ENCODE measurements at places on chromosomes 1 and 21.

DNA sequence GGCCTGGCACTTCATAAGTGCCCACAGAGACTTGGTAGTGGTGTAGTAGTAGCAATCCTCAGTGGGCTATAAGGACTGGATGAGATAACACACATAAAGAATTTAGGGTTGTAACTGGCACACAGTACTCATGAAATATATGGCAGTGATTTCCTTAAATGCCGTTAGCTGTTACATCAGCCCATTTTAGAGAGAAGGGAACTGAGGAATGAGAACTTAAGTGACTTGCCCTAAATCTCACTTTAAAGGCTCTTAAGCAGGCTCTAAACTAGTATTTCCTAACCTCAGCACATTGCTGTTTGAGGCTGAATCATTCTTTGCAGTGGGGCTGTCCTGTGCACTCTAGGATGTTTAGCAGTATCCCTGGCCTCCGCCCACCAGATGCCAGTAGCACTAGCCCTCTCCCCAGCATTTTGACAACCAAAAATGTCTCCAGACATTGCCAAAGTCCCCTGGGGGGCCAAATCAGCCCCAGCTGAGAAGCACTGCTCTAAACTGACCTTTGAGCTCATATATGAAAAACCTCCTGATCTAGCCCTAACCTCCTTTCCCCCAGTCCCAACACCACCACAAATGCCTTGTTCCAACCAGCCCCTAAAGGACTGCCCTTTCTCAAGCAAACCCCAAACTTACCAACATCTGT is 11.6 kb downstream of the CAMK2N1 start:
- DNase-seq = no peak

- no peak for DNase-seq
These were observed 384.4 kb downstream of the ADGRL2 start for GRCh38 chr1:82185084-82185483.

DNA sequence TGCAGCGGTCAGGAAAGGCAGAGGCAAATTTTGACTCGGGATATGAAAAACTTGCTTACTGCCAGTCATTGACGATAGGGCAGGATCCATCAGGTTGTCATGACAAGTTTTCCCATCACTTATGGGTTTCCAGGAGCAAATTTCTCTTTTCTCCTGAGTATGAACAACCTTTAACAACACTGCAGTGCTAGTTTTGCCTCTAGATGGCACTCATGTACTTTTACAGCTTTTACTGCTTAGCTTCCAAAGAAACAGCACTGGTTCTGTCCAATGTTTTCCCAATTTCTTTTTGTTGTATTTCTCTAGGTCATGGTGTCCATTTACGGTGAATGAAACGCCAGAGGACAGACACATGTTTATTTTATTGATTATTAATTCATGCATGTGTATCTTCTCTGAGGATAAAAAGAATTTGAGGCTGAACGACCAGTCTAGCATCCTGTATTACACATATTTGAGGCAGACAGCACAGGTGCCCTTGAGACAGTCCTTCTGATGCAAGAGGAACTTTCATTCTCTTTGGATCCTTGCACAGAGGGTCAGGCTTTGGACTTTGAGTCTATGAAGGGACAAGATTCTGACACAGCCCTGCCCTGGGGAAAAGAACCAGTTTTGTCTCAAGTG is 112.3 kb upstream of the TRABD2B start:
- DNase-seq = peak; percentile 43

DNA sequence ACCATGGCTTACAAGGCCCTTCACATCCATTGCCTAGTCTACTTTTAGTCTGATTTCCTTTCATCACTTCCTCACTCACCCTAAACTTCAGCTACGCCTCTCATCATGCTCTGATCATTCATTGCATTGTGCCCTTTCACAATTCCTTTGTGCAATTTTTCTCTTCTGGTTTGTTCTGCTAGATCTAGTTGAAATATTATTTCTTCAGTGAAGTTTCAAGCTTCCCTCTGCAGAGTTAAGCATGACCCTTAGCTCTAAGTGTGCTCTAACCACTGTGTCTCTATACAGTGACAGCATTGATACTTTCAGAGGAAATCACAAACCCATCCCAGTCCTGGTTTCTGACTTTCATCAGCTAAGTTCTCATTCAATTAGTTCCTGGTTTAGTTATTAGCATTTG is 166.1 kb downstream of the PLA2G4A start:
- no peak for DNase-seq

DNA sequence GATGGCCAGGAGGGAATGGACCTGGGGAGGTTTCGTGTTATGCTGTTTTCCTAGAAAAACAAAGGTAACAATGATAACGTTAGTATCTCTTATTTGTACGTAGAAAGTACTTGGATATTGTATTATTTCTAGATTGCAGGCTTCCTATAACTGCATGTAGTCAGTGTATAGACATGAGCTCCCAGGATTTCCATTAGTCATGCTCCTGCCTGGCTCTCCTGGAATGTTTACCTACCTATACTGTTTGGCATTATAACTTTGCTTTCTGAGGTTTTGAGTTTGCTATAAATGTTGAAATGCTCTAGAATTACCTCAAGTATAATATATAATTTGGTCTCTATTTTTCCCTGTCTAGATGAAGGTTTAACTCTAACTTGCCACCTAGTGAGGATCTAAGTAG is 66.1 kb downstream of the TTC3 start:
- DNase-seq = no peak

GRCh38 chr21:36923270-36923669 is 43.2 kb downstream of the HLCS start:
- no peak for DNase-seq

DNA sequence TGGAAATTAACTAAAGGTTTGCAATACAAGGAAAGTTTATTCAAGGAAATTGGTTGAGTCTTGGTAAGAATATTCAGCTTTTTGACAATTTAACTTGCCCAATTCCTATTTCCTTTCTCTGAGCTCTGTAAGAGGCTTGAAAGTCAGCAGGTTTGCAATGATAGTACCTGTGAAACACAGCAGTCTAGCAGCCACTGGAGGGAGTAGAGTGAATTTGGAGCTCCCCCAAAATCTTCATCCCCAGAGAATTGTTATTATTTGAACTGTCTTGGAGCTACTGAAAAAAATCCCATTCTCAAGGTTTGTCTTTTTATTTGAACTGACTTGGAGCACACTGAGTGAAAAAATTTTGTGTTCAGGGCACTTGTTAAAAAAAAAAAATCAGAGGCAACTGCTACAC is 654.2 kb upstream of the PKN2 start:
- no peak for DNase-seq

DNA sequence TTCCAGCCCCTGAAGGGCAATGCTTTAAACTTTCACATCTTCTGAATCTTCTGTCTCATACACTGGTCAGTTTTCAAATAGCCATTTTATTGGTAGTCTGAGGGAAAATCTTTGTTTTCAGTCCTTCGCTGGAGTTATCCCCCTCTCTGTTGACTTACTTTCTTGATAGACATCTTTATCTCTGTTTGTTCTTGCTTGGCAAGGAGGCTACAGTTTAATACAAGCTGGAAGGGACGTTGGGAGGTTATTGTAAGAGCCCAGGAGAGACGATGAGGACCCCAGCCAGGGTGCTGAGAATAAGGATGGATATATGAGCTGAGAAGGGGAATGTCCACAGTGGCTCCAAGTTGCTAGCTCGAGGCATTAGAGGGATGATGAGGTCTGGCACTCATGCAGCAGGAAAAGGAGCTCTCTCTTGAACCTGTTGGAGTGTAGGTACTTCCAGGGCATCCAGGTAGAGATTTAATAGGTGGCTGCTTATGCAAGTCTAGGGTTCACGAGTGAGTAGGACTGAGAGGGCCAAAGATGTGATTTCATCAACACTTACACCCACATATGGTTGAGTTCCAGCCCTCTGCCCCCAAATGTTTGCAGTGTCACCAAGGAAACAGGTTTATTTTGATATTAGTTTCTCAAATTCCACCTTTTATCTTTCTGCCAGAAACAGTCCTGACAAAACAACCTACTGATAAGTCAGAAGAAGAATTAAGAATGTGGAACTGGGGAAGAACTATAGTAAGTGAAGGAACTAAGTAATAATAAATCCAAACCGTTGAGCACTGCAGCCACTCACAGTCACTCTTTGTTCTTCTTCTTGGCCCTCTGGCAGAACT is 237.3 kb upstream of the PROX1 start:
- DNase-seq = no peak

DNA sequence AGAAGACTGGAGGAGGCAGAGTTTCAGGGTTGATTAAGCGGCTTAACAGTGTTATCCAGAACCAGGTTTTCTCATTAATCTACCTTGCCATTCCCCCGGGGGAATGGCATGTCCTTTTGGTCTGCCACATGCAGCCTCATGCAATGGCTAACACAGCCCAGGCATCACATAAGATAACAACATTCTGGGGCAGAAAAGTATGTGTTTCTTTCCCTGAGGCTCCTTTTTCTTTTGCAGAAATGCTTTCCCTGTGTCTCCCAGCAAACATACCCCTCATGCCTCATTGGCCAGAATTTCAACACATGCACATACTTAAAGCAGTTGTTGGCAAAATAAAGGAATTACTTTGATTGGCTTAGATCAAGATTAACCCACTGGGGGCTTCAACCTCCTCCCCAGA is 98.6 kb downstream of the OMA1 start:
- no peak for DNase-seq

- peak; percentile 95 for DNase-seq
These were observed 48.1 kb downstream of the ELAPOR1 start for GRCh38 chr1:109161858-109162606.

- DNase-seq = no peak
These were observed 529 bp downstream of the EGLN1 start for GRCh38 chr1:231421546-231421970.

GRCh38 chr1:12165342-12165741 is 1.4 kb upstream of the TNFRSF1B start:
- no peak for DNase-seq

Measured in NB4 (cell line).